ENCODE measurements at places on chromosomes 1 and 21.

DNA sequence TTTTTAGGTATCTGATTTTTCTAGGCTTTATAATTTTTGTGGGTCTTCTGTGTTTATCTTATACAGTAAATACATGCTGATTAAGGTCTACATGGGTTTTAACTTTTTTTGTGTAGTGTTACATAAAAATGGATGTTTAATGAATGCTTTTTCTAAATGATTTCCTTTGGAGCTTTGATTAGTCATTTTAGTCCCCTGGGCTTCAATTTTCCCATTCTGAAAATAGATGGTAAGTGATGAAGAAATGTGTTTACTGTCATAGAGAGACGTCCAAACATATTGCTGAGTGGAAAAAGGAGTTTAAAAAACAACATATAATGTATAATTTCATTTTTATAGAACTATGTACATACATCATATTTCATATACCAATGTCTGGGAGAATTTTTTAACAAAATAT is 140.9 kb upstream of the HMCN1 start:
- DNase-seq: no peak

- no peak for DNase-seq
These were observed 26.2 kb downstream of the CAPN8 start for GRCh38 chr1:223639331-223639749.

DNA sequence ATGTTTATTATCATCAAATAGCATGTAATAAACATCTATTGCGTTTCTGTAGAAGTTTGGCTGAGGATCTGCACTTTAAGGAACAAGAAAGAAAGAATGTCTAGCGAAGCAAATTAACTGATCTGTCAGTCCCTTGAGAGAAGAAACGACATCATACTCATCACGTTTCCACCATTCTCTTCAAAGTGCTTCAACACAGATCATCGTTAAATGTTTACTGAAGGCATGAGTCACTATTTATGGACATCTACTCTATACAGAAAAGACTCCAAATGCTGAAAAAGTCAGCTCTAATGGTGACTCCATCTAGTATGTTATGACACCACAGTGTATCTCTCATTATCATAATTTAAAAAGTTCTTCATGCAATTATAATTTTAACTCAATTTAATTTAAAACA is 369.1 kb downstream of the RGS7 start:
- DNase-seq: no peak

GRCh38 chr1:85022700-85023099 is 25.6 kb downstream of the MCOLN3 start:
- DNase-seq: no peak

DNA sequence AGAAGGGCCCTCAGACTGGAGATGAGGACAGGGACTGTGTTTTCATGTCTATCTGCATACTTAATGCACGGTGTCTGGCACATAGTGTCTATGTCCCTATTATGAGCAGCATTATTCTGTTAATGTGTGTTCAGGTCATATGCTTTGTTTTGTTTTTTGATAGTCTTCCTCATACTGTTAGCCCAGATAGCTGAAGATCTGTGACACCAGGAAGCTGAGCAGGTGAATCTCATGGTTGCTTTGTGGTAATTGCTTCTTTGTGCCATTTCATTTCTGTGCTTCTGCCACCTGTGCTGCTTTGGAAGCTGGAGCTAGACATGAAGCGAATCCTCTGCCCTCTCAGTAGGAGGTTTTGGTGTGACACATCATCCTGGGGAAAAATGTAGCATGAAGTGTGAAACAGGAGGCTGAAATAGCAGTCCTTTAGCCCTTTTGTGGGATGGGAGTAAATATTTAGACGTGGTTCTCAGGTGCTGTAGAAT is 15.8 kb downstream of the SMAP2 start:
- DNase-seq: no peak

- no peak for DNase-seq
These were observed 2.9 kb downstream of the VANGL2 start for GRCh38 chr1:160403244-160403643.

- no peak for DNase-seq
These were observed 447.1 kb downstream of the PTPRC start for GRCh38 chr1:199085903-199086302.

GRCh38 chr1:232686346-232686745 is 56.4 kb upstream of the SIPA1L2 start:
- no peak for DNase-seq

- DNase-seq: no peak
These were observed 34.4 kb downstream of the KIAA0040 start for GRCh38 chr1:175158170-175158591.

- DNase-seq: no peak
These were observed 47.7 kb downstream of the BRINP3 start for GRCh38 chr1:190429932-190430331.

- no peak for DNase-seq
These were observed 19.3 kb downstream of the F3 start for GRCh38 chr1:94522304-94522703.

- no peak for DNase-seq
These were observed 173.7 kb downstream of the LYPLAL1 start for GRCh38 chr1:219347376-219347775.

DNA sequence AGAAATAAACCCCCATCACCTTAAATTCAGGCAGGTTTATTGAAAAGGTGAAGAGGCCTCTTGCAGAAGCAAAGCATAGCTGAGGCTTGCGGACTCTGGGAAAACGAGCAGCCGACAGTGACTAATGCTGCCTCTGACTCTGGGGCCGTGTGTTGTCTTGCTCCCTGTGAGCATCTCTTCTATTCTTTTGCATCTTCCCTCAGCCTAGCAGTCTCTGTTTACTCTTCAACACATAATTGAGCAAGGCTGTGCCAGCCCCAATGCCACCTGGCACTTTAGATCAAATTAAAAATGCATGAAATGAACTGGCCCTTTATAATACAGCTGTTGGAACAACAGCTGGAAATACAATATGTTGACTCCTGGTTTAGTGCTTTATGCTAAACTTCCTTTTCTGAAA is 18.4 kb upstream of the REG4 start:
- no peak for DNase-seq

DNA sequence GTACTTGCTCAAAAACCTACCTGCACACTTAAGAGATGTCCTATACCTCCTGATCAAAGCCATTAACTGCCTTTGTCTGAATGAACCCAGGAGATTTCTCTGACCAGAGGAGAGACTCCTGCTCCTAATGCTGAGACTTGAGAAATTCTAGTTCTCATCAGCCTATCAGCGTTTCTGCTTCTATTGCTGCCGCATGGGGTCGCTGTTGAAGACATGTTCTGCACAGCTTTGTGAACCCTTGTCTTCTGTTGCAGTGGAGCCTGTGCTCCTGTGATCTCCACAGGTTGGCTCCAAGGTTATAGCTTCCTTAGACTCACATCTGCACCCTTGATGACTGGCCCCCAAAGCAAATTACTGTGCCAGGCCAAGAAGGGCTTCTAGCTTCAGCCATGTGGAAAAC is 40.2 kb downstream of the EDN2 start:
- DNase-seq: no peak

GRCh38 chr1:89358287-89358893 is 5.5 kb upstream of the GBP6 start:
- peak; percentile 65 for DNase-seq

DNA sequence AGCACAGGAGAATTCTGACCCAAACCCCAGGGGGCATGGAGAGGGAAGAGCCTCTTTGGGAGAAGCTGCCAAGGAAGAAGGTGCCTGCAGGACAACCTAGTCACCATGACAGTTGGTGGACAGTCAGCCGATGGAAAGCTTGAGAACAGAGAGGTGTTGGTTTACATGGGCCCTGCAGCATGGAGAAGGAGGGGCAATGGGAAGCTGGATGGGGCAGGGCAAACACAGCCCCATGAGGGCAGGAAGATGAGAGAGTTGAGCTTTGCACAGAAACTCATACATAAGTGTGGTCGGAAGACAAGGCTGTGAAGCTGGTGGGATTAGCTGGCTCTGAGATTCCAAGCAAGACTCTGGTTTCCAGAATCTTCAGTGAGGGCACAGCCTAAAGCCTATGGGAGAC is 6.6 kb upstream of the SLC5A9 start:
- no peak for DNase-seq

GRCh38 chr1:26614655-26615411 is 81.0 kb upstream of the ARID1A start:
- DNase-seq: no peak
